Activated CD8-positive, alpha-beta memory T cell treated with anti-CD3 and anti-CD28 coated beads, Interleukin-2, amount 10 ng/mL, durations not matched to agents 7 days and 5 days (primary cell): ENCODE measurements at places on chromosomes 13 and 19. TPM values are rescaled to one million over a fixed set of nuclear protein-coding genes. Genes with fewer than 3 reads are reported as not detected.

ADM5 gene
- 3.5 TPM for total RNA-seq

SIGLEC12 gene
- total RNA-seq, result 3.9 TPM

OR10H4 gene
- not detected for total RNA-seq

BBC3 gene
- total RNA-seq, result 14.0 TPM

RANBP3 gene
- 97.8 TPM for total RNA-seq

SUCLA2 gene
- 44.4 TPM for total RNA-seq

DNA sequence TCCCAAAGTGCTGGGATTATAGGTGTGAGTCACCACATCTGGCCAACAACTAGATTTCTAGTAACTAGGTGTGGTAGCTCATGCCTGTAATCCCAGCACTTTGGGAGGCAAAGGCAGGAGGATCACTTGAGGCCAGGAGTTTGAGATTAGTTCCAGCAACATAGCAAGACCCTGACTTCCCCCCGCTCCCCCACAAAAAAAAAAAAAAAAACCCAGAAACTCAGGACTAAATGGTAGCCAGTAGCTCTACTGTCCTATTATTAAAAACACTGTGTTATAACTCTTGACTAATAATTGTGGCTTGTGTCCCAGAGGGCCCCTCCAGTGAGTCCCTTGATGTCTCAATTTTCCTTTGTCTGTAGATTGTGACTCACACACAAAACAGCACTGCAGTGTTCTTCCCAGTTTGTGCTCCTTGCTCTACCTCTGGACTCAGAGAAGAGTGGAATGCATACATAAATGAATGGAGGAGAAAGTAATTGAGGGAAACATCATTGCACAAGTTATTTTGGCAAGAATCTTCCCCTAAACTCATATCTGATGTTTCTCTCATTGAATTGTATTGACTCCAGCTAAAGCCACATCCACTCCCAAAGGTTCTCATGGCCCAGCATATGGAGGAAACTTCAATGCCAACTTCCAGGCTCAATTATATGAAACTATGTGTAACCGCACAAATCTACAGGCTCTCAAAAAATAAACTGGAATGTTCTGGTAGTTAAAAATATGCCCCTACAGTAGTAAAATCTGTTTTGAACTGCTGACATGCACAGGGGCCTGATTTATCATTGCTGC is 8.8 kb downstream of the TPT1 start:
- no peak for DNase-seq
- peaks cover 39% of the 10 kb centered on the region for H3K36me3 ChIP-seq
- H3K27ac ChIP-seq, result no peak overlapping the region
- no peak overlapping the region for H3K4me3 ChIP-seq

DNA sequence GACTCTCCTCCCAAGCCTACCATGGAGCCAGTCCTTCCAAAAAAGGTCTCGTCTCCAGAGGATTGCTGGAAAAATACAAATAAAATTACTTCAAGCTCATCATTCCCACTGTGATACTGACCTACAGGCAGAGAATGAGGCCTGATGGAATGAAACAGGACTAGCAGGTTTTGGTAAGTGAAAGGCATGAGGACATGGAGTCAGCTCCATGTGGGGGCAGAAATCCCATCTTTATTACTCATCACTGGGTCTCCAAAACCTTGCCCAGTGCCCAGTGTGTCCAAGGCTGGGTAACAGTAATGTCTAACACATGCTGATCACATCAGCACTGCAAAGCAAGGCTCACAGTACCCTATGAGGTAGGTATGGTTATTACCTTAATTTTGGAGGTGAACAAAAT is 235.4 kb downstream of the DNAJC15 start:
- no peak overlapping the region for H3K27ac ChIP-seq
- no peak overlapping the region for H3K4me3 ChIP-seq
- no peaks in the 10 kb centered on the region for H3K4me1 ChIP-seq

DNA sequence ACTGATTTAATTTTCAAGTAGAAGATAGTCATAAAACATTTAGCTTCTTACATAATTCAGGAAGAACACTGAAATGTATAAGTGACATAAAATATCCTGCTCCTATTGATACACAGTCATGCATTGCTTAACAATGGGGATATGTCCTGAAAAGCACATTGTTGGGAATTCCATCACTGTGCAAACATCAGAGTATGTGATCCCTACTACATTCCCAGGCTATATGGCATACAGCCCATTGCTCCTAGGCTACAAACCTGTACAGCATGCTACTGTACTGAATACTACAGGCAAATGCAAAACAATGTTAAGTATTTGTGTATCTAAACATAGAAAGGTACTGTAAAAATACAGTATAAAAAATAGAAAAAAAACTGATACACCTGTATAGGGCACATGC is 723.9 kb upstream of the ARGLU1 start:
- DNase-seq, result no peak
- H3K27ac ChIP-seq, result no peak overlapping the region
- H3K4me3 ChIP-seq, result no peak overlapping the region
- H3K36me3 ChIP-seq, result no peaks in the 10 kb centered on the region
- H3K4me1 ChIP-seq, result no peaks in the 10 kb centered on the region

DNA sequence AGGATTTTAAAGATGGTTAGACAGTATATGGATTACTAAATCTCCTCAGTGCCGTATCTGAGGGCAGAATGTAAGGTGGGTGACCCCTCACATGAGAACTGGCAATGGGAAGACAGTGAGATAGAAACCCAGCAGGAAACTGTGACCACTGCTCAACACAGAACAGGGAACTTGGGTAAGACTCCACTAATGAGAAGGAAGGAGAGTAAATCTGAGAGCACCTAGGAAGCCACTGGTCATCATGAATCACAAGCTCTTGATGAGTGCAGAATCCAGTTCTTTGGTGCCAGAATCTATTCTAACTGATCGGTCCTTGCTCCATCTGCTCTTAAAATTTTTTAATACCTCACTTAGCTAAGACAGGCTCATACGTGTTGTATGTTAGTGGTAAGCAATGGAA is 261.8 kb downstream of the KLF12 start:
- H3K27me3 ChIP-seq, result no peaks in the 10 kb centered on the region
- DNase-seq, result no peak
- H3K36me3 ChIP-seq, result peaks cover 4% of the 10 kb centered on the region
- no peak overlapping the region for H3K27ac ChIP-seq

DNA sequence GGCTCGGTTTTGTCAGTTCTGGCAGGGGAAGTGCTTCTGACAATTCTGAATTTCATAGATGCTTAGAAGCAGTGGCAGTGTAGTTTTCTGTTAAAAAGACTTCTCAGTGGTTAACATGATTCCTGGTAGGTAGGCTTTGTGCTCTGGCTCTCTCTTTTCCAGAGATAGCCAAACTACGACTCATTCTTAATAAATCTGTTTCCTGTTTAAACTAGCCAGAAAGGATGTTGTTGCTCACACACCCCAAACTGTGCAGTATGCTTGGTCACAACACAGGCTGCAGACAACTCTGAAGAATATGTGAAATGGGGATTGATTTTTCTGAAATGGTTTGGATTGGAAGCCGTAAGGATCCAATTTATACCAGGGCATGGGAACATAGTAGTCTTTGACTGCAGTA is 711.5 kb downstream of the PCDH17 start:
- H3K27me3 ChIP-seq, result no peaks in the 10 kb centered on the region
- no peak overlapping the region for H3K4me3 ChIP-seq
- no peaks in the 10 kb centered on the region for H3K4me1 ChIP-seq
- no peak overlapping the region for H3K27ac ChIP-seq
- DNase-seq, result no peak

- H3K4me1 ChIP-seq, result peaks cover 44% of the 10 kb centered on the region
- no peak for DNase-seq
- H3K27me3 ChIP-seq, result no peaks in the 10 kb centered on the region
- peak overlapping the region; percentile 7 for H3K27ac ChIP-seq
Observed at GRCh38 chr19:4120559-4121272, 3.2 kb downstream of the MAP2K2 start.

DNA sequence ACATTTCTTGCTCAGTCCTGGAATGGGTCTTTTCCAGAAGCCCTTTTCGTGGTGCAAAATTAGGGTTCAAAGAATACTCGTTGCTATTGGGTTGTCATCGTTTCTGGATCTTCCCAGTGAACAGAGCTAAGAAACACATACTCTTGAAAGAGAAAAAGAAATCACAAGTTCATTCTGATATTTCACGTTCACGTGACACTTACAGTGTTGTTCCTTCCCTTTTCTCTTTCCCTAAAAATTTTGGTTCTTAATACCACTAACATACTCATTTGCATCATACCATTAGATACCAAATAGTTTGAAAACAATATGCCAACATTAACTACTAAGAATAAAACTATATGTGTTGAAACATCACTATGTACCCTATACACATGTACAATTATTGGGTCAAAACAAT is 13.4 kb upstream of the GTF2F1 start:
- no peaks in the 10 kb centered on the region for H3K27me3 ChIP-seq
- no peak for DNase-seq
- H3K27ac ChIP-seq, result no peak overlapping the region

GRCh38 chr19:3760871-3761361 is 576 bp downstream of the APBA3 start:
- no peaks in the 10 kb centered on the region for H3K36me3 ChIP-seq
- H3K27me3 ChIP-seq, result peaks cover 3% of the 10 kb centered on the region
- peak overlapping the region; percentile 95 for H3K4me3 ChIP-seq
- DNase-seq, result peak; percentile 56

- no peak for DNase-seq
- no peak overlapping the region for H3K27ac ChIP-seq
- no peaks in the 10 kb centered on the region for H3K4me1 ChIP-seq
- H3K27me3 ChIP-seq, result no peaks in the 10 kb centered on the region
- no peaks in the 10 kb centered on the region for H3K36me3 ChIP-seq
- H3K4me3 ChIP-seq, result no peak overlapping the region
Observed at GRCh38 chr13:74761801-74762757, 627.9 kb upstream of the KLF12 start.

GRCh38 chr19:45103156-45103507 is 10.2 kb downstream of the PPP1R37 start:
- peak; percentile 79 for DNase-seq
- no peaks in the 10 kb centered on the region for H3K36me3 ChIP-seq
- peak overlapping the region; percentile 30 for H3K27ac ChIP-seq
- H3K27me3 ChIP-seq, result no peaks in the 10 kb centered on the region

- no peak overlapping the region for H3K27ac ChIP-seq
- DNase-seq, result no peak
- peaks cover 44% of the 10 kb centered on the region for H3K27me3 ChIP-seq
- peaks cover 19% of the 10 kb centered on the region for H3K4me1 ChIP-seq
- no peak overlapping the region for H3K4me3 ChIP-seq
Observed at GRCh38 chr19:44848036-44848811, 2.1 kb downstream of the NECTIN2 start.

- peak within 1 kb of the TSS; percentile 55 for H3K4me3 ChIP-seq
- peaks cover 26% of the 10 kb centered on the region for H3K4me1 ChIP-seq
- no peak for DNase-seq
- H3K36me3 ChIP-seq, result no peaks in the 10 kb centered on the region
- no peak within 1 kb of the TSS for H3K27ac ChIP-seq
- H3K27me3 ChIP-seq, result peaks cover 57% of the 10 kb centered on the region
Observed at GRCh38 chr13:20192836-20193161, at the start of gene GJB2. Gene GJB2 (minus strand): TSS chr13:20192938. CDS start chr13:20189581, 3,357 bp downstream.
